ENCODE measurements at places on chromosomes 2 and 18.

- peak; percentile 86 for DNase-seq
Observed at GRCh38 chr2:231037731-231038482, 584 bp downstream of the C2orf72 start.

DNA sequence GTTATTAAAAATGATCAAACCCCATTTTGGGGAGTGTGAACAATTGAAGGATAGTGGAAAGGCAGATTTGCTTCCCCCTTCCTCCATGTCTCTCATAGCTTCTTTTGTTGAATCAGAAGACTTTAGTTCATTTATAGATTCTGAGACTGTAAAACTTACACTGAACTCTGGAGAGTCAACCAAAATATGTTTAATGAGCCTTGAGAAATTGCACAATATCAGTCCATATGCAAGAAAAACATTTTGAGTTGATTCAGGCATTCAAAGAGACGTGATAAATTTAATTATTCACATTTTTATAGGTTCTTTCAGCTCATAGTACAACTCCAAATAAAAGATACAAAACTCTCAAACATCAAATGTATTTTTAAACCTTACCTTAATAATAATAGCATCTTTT is 354.4 kb upstream of the SPRED2 start:
- no peak for DNase-seq

- DNase-seq: no peak
Observed at GRCh38 chr18:32701313-32701712, 71.5 kb downstream of the KLHL14 start.

- no peak for DNase-seq
Observed at GRCh38 chr2:223846515-223846914, 9.1 kb upstream of the AP1S3 start.

Measured in frontal cortex (tissue), 4 donors.